ENCODE measurements at places on chromosomes 13 and 19.

DNA sequence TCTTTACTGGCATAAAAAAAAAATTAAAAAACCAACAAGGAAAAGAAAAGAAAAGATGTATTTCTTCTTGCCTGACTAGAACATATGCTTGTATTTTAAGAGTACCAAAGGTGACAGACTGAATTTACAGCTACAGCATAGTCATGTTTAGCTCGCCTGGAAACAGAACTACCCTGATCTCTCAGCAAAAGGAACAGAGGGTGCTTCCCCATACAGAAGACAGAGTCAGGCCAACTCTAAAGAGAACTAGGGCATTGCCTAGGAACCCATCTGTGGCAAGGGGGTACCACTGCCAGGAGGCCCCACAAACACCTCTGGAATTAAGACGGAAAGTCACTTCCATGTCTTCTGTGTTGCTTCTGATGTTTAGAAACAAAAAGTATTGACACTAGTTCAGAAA lies 252.1 kb upstream of the STARD13 start:
- no peak for ATAC-seq

- ATAC-seq = no peak
Observed at GRCh38 chr13:21175656-21176214, 617 bp downstream of the SKA3 start.

GRCh38 chr13:24854311-24854710 lies 90.3 kb downstream of the RNF17 start:
- ATAC-seq = no peak

DNA sequence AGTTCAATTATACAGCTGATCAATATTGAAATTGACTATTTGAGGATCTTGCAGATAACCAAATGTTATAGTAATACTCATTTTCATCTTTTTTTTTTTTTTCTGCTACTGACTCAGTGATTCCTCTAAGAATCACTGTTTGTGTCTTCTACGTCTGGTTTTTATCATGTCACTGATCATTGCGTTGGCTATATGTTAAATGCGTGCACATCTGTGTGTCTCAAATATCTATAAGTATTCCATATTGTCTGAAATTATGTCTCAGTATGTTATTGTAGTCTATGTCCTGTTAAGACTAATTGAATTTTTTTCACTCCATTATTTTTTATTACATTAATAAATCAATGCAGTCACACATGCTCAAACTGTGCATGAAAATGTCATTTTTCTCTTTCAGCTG lies 200.5 kb downstream of the PCDH20 start:
- no peak for ATAC-seq

- ATAC-seq = no peak
Observed at GRCh38 chr13:74528734-74529513, 394.7 kb upstream of the KLF12 start.

DNA sequence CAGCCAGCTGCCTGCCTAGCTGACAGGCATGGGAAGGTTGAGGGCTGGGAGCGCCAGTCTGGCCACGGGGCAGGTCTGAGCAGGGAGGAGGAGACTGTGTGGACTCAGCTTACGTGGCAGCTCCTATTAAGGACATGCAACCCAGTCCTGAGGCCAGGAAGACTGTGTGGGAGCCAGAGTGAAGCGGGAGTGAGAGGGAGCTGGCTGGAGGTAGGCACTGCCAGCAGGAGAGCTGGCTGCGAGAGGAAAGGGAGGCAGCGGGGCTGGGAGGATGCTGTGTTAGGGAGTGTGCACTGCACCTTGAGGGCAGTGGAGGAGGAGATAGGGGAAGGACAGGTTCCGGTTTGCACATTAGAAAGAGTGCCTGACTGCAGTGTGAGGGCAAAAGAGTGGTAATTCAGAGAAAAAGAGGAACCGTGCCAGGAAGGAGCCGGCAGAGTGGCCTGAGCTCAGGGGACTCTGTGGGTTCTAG lies 99.2 kb downstream of the SLC7A1 start:
- peak; percentile 33 for ATAC-seq

GRCh38 chr19:4512070-4512469 lies 6.2 kb downstream of the PLIN4 start:
- ATAC-seq = no peak

DNA sequence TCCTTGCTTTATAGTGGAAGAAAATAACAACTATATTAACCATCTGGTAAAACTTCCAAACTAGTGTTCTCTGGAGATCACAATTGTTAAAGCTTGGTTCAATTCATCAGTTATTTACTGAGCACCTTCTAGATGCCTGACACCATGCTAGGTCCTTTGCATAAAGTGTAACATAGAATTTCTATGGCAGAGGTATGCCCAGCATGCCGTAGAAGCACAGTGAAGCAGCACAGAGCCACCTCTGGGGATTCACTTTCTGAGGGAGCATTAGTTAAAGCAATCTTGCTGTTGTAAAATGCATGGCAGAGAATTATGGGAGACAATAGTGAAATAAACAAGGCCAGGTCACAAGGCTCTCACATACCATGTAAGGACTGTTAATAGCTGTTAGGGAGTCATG lies 75.2 kb downstream of the LRRC63 start:
- no peak for ATAC-seq

- no peak for ATAC-seq
Observed at GRCh38 chr13:36770741-36771140, 48.3 kb upstream of the RFXAP start.

DNA sequence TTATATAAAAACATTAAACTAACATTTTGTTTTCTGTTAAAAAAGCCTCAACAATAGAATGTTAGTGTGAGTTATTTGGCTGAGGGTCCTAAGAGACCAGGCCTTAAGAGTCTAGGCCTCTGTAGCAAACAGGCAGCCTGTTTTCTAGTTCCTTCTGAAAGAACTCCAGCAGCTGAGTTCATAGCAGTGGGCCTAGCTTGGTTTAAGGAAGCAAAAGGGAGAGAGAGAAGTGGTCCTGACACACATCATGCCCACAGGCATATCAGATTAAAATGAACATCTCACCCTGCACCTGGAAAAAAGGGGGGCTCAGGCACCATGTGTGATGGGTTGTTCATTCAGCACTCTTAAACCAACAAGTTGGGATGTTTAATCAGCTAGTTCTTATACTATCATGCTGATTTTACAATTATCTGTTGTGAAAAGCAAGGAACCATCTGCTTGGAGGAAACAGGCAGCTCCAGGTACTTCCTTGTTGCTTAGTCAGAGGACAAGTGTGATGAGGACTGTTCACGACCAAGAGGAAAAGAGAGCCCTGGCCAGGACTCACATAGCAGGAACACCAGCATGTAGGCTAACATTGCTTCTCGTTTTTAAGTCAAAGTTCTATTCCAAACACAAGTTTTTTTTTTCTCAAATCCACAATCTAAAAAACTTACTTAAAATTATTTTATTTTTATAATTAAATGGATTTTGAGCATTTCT lies 81.3 kb upstream of the FRY start:
- no peak for ATAC-seq

- no peak for ATAC-seq
Observed at GRCh38 chr13:20142023-20142926, 18.6 kb downstream of the GJA3 start.

GRCh38 chr19:45814851-45815480 lies at the start of gene RSPH6A:
Gene RSPH6A, minus strand, starts transcription at chr19:45815308. Its CDS starts 132 bp downstream, at chr19:45815176.
- ATAC-seq = no peak

- no peak for ATAC-seq
Observed at GRCh38 chr19:42560731-42561130, 32.5 kb upstream of the CEACAM1 start.

DNA sequence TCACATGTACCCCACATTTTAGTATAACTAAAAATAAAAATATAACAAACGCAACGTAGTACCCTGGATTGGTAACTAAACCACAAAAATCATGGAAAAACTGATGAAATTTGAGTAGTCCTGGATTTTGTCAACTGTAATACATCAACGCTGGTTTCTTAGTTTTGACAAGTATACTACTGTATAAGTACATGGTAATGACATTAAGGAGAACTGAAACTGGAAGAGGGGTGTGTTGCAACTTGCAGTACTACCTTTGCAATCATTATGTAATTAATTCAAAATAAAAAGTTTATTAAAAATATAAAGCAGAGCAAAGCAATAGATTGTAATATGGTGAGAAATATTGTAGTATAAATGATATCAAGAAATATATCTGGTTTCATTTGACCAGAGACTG lies 1158.0 kb upstream of the SPRY2 start:
- no peak for ATAC-seq

DNA sequence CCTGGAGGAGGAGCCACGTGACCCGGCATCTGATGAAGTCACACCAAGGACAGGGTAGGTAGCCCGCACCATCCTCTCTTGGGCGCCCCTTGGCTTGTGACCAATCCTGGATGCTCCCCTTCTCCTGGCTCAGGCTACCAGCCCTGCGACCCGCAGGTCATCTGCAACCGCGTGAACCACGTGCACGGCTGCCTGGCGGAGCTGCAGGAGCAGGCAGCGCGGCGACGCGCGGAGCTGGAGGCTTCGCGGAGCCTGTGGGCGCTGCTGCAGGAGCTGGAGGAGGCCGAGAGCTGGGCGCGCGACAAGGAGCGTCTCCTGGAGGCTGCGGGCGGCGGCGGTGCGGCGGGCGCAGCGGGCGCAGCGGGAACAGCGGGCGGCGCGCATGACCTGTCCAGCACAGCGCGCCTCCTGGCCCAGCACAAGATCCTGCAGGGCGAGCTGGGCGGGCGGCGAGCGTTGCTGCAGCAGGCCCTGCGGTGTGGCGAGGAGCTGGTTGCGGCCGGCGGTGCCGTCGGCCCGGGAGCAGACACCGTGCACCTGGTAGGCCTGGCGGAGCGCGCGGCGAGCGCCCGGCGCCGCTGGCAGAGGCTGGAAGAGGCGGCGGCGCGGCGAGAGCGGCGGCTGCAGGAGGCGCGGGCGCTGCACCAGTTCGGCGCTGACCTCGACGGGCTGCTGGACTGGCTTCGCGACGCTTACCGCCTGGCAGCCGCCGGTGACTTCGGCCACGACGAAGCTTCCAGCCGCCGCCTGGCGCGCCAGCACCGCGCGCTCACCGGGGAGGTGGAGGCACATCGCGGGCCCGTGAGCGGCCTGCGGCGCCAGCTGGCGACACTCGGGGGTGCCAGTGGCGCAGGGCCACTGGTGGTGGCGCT lies 45.9 kb downstream of the SPTBN4 start:
- no peak for ATAC-seq
